Hindlimb muscle (tissue), 1 donor: ENCODE measurements at places on chromosomes 12 and 14. TPM values are rescaled to one million over a fixed set of nuclear protein-coding genes. Genes with fewer than 3 reads are reported as not detected.

- no peak for DNase-seq
Observed at GRCh38 chr14:73460691-73461127, 2.4 kb upstream of the NUMB start.

Gene BLTP3B
- 16.9 TPM for polyA plus RNA-seq

DNA sequence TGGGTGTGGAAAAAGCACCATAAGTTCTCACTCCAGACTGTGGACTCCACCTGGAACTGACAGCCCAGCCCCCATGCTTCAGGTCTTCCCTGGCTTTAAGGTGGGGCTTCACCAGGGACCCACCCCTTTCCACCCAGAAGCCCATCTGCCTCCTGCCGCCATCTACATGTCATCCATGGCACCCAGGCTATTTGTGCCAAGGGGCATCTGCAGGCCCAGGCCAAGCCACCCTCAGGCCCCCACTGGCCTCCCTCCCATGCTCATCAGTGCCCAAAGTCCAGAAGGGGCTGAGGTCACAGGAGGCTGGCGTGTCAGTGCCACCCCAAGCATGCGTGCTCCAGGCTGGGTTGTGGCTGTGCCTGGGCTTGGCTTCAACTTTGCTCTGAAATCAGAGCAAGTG is 212.2 kb upstream of the DIO3 start:
- DNase-seq: no peak

Gene AJUBA
- polyA plus RNA-seq: 57.8 TPM

- DNase-seq: no peak
Observed at GRCh38 chr12:127720334-127720733, 546.6 kb upstream of the TMEM132C start.

DNA sequence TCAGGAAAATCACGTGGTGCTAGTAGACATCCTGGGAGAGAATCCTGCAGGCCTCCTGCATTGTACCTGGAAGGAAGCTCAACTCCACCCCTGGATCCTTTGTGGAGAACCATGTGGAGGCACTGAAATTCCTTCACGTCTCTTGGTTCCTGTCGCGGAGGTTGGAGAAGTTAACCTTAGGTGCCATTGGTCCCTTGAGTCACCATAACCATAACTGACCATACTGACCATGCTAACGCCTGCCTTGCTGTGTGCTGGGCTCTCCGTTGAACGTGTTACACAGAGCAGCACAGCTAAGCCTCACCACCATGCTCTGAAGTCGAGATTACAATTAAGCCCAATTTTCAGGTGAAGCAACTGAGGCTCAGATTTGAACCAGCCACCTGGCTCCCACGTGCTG is 18.6 kb downstream of the C14orf132 start:
- DNase-seq: no peak

GRCh38 chr12:122399592-122400373 is 22.7 kb downstream of the CLIP1 start:
- peak; percentile 71 for DNase-seq

- no peak for DNase-seq
Observed at GRCh38 chr14:105857220-105857825, 330.9 kb downstream of the TMEM121 start.

DNA sequence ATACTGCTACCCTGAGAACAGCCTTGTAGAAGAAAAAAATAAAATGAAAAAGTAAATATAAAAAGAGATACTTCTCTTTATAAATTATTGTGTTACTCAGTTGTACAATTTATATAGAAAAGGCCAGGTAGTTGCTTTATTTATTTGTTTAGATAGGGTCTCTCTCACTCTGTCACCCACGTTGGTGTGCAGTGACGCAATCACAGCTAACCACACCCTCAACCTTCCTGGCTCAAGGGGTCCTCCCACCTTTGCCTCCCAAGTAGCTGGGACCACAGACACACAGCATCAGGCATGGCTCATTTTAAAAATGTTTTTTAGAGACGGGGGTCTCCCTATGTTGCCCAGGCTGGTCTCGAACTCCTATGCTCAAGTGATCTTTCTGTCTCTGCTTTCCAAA is 175.4 kb upstream of the PZP start:
- DNase-seq: no peak

Gene CYP46A1
- 4.8 TPM for polyA plus RNA-seq

- DNase-seq: no peak
Observed at GRCh38 chr14:93073358-93073707, 42.4 kb downstream of the ITPK1 start.

DNA sequence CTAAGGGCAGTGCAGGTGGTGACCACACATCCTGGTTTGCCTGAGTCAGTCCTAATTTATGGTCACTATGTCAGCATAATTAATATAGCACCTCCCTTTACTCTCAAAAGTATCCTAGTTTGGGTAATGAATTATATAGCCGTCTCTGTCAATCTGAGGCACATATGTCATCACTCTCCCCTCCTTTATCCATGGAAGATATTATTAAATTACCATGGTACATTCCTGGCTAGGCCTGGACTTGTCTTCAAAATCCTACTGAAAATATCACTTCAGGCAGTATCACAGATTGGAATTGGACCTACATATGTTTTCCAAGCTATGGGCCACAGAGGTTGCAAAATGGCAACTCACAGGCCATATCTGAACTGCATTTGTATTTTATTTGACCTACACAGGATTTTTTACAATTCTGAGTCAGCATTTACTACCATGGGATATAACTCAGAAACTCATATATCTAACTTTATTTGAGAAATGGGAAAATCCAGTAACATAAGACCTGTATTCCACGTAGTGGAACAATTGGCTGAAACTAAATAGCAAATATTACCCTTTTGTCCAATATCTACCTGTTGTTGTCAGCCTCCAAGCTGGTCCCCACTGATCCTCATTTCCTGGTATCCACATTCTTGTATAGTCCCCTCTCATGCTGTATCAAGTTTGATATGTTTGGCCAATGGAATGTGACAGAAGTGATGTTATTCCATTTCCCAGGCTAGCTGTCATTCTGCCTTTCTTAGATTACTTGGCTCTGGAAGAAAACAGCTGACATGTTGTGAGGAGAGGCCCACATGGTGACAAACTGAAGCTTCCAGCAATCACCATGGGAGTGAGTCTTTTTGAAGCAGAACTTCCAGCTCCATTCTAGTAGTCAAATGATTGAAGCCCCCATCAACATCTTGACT is 102.5 kb upstream of the MDM1 start:
- no peak for DNase-seq

DNA sequence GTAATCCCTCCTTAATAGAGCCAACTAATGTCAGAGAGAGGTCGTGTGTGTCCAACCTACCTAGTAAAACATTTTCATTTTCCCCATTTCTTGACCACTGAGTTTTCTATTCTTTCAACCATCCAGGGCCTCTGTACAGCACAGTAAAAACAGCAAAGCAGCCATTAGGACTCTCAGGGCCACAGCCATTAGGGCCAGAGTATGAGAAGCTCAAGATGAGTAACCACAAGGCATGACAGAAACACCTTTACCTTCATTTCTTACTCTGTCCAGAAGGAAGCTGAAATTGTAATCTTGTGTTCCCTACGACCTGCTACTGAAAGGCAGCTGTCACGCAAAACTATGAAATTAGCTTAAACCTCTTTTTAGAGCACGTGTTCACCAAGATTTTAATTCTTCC is 2.3 kb downstream of the SPPL3 start:
- DNase-seq: no peak

- DNase-seq: peak; percentile 48
Observed at GRCh38 chr14:63174760-63175191, 29.5 kb upstream of the RHOJ start.

DNA sequence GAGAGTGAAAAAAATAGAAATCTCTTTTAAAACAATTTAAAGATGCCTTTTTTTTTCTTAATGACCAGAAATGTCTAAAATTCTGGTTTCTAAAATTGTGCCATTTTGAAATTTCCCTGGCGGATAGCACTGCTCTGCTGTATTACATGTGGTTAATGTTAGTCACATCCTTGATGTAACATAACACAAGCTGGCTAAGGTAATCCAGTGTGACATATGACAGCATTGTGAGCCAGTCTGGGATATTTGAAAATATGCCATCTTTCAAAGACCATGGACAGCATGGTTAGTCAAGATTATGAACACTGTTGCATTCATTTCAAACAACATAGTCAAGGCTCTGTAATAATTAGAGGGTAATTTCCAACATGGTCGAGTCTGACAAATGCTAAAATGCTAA is 133.2 kb downstream of the ALX1 start:
- no peak for DNase-seq

DNA sequence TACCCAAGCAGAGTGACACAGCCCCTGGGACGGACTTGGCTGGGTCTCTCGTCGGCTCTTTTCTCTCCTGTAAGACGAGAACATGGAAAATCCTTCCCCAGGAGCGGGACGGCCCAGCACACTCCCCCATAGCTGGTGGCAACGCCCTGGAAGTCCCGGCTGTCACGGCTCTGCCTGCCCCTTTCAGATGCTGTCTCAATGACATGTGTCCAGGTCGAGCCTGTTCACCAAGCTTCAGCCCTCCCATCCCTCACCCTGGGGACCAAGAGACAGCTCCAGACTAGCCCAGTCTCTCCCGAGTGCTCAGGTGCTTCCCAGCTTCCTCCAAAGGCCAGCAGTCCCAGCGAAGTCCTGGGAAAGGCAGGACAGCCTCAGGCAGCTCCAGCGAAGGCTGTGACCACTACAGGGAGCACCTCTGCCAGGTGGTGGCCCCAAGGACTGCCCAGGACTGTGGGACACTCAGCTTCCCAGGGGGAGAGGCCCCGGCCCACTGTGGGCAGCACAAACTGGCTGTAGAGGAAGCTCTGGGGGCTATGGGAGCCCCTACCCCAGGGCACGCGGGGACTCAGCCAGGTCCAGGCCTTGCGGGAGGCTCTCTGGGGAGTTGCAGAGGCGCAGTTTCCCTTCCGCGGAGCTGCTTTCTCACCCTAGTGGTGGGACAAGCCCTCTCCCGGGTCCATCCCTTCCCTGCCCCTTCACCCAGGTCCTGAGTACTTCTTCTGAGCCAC is 33.6 kb downstream of the TNFAIP2 start:
- no peak for DNase-seq

DNA sequence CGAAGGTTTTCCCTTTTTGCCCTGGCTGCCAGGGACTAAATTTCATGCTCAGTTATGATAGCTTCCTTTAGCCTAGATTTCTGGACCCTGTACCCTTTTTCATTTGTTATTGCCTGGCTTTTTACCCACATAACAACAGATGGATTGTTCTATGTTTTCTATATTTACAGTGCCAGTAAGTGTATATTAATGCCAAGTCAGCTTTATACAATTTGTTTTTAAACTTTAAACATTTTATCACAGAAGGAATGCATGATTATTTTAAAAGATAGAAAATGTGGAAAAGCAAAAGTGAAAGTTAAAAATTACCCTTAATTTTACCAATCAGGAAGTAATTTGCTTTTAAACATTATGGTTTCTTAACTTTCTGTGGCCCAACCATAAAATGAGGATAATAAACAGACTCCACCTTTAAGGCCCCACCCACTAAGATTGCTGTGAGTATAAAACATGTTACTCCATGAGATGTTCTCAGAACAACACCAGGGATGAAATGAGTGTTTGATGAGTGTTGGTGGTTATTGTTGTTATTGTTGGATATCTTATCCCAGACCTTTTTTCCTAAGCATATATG is 496.8 kb downstream of the EGLN3 start:
- no peak for DNase-seq

Gene PRPH
- 1.4 TPM for polyA plus RNA-seq

Gene SLC5A8
- polyA plus RNA-seq: not detected

Gene TMEM119
- polyA plus RNA-seq: 30.1 TPM

DNA sequence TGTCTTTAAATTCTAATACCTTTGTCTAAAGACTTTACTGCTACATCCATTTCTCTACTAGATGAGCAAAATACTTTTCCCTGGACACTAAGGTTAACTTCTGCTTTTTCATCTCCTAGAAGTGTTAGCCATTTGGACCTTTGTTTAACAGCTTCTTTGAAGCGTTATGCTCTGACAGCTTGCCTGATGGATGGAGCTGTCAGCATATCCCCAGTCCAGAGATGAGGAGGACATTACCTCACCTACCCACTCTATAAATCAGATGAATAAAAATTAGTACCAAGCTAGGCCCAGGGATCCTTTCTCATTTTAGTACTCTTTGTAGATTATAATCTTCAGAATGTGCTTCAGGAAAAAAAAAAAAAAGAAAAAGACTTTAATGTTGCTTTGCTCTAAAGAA is 222.7 kb downstream of the PELI2 start:
- no peak for DNase-seq

Gene GYS2
- polyA plus RNA-seq: 0.06 TPM

Gene CD163
- polyA plus RNA-seq: 25.1 TPM

Gene IFNG-AS1
- polyA plus RNA-seq: 0.72 TPM

- DNase-seq: no peak
Observed at GRCh38 chr12:72033991-72034390, 95.3 kb downstream of the TPH2 start.

DNA sequence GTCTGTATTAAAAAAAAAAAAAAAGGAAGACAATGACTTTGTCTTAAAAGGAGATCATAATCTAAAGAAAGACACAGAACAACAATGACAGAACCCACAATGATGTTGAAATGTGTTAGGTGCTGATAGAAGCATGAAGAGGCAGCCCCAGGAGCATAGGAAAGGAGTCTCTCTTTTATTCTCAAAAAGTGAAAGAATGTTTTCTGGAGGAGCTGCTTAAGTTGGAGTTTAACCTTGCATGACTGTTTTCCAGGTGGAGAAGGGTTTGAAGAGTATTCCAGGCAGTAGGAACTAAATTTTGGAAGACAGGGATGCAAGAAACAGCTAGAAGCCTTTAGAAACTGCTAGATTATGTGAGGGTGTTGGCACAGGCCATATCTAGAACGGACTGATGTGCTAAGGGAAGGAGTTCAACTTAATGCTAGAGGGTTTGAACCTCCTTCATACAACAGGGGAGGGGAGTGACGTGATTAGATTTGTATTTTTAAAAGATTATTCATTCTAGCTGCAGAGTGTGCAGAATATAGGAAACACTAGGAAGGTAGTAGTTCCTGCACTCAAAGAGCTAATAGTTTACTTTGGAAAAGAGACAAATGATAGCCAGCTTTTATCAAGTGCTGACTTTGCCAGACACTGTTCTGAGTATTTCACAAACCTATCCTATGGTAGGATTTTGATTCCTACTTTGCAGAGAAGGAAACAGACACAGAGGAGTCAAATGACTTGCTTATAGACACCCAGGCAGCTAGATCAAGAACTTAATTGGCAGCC is 4.6 kb upstream of the RPL6 start:
- no peak for DNase-seq

DNA sequence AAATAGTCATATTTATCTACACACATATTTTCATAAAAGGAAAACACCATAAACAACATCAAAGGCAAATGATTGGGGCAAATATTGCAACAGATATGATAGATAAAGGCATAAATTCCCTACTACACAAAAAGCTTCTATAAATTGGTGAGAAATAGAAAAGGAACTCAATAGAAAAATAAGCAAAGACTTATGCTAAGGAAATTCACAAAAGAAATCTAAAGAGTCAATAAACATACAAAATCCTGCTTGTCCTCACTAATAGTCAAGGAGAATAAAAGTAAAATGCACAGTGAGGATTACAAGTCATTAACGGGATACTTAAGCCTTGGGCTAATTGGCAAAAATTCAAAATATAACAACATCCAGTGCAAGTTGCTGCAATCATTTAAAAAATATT is 30.3 kb downstream of the CCDC59 start:
- no peak for DNase-seq

Gene LTB4R2
- polyA plus RNA-seq: 4.1 TPM
